ENCODE measurements at places on chromosomes 7 and 10.

- DNase-seq, result no peak
Observed at GRCh38 chr7:44796034-44796503, 412 bp upstream of the PPIA start.

GRCh38 chr10:409408-410040 lies 274.3 kb downstream of the ZMYND11 start:
- DNase-seq, result no peak

GRCh38 chr7:132292803-132293202 lies 283.5 kb downstream of the PLXNA4 start:
- no peak for DNase-seq

- no peak for DNase-seq
Observed at GRCh38 chr10:1020958-1021357, 4.7 kb downstream of the IDI2 start.

GRCh38 chr7:50657341-50657873 lies 92.2 kb upstream of the DDC start:
- no peak for DNase-seq

DNA sequence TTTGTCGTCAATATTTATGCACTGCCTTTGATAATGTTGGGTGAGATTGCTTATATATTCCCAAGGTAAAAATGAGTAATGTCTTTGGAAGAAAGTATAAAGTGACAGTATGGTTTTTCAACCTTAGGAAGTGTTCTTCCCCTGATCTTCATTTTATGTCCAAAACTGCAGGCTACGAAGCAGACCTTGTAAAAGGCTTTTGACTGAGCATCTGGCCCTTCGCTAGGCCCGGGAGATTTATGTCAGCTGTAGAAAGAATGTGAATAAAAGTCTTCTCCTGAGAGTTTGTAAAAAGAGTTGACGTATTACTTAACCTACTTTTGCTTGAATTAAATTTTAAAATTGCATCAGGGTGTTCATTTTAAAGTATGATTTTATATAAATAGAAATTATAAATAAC lies 116.8 kb downstream of the CPED1 start:
- DNase-seq, result no peak
